ENCODE measurements at places on chromosomes 7 and 10.

DNA sequence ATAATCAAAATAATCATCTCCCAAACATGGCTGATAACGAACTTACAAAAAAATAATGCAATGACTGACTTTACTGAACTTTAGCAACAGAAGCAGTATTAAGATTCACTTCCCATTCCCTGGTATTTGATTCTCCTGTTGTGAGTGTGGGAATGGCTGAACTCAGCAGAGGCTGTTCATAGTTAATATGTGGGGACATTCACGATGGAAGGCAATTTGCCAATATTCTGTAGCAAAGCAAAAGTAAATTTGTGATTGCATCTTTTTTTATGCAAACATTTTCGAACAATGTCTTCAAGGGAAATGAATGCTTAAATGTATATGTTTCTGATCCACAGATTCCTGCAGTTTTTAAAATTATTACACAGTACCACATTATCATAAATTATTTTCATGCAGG lies 431.7 kb upstream of the KLF6 start:
- no peak for DNase-seq

DNA sequence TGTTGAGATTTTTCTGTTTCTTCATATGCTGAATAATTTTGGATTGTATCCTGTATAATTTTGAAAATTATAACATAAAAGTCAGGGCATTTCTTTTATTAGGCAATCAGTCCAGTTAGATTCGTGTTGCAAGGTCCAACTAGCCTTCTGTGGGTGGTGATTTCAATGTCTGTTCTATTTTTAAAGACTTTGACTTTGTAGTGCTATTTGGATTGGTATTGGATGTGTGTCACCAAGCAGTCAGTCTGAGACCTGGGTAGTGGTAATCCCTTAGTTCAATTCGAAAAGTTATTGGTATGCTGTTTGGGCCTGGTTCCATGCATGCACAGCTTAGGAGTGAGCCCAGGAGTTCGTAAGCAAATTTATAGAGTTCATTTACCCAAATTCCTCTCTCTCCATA lies 82.2 kb downstream of the EPDR1 start:
- no peak for DNase-seq

DNA sequence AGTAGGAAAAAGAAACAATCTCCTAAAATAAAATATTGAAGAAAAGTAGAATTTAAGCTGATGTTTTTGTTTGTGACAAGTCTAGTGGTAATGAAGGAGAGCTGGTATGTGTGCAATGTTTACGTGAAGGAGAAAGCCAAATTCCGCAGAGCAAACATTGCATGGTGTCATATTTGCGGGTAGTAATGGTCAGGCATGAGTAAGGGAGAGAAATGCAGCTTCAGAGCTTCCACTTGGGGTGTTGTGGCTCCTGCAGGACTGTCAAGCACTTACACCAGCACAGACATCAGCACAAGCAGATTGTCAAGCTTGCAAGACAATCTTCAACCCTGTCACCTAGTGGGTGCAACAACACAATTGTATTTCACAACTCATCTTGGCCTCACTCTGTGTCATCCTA lies 136.5 kb upstream of the ETV1 start:
- DNase-seq: no peak

DNA sequence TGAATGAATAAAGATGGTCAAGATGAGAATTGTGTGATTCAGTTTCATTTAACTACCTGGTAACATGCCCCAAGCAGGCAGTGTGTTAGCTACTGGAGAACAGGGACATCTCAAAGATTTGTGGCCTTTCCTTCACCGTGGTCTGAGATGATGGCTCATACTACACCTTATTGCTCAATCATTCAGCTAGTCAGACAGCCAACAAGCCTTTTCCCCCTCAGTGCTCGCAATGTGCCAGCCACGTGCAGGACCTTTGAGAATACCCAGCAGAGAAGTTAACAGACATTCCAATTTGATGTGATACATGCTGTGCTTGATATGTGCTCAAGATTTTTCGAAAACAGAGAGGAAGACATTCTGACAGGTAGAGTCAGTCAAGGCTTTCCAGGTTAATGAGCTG lies 562.8 kb downstream of the SUGCT start:
- no peak for DNase-seq

DNA sequence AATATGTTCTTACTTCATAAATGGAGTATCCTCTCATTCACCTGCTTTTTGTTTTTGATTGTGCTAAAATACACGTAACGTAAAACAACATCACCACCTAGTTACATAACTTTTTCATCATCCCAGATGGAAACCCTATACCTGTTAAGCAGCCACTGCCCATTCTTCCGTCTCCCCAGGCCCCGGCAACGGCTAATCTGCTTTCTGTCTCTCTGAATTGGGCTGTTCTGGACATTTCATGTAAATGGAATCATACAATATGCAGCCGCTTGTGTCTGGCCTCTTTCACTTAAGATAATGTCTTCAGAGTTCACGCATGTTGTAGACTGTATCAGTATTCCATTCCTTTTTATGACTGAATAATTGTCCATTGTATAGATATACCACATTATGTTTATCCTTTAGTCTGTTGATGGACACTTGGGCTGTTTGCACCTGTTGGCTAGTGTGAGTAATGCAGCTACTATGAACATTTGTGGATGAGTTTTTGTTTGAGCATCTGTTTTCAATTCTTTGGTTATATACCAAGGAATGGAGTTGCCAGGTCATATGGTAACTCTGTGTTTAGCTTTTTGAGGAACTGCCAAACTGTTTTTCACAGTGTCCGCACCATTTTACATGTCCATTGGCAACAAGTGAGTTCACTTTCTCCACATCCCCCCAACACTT lies 14.1 kb upstream of the SUN1 start:
- DNase-seq: no peak

DNA sequence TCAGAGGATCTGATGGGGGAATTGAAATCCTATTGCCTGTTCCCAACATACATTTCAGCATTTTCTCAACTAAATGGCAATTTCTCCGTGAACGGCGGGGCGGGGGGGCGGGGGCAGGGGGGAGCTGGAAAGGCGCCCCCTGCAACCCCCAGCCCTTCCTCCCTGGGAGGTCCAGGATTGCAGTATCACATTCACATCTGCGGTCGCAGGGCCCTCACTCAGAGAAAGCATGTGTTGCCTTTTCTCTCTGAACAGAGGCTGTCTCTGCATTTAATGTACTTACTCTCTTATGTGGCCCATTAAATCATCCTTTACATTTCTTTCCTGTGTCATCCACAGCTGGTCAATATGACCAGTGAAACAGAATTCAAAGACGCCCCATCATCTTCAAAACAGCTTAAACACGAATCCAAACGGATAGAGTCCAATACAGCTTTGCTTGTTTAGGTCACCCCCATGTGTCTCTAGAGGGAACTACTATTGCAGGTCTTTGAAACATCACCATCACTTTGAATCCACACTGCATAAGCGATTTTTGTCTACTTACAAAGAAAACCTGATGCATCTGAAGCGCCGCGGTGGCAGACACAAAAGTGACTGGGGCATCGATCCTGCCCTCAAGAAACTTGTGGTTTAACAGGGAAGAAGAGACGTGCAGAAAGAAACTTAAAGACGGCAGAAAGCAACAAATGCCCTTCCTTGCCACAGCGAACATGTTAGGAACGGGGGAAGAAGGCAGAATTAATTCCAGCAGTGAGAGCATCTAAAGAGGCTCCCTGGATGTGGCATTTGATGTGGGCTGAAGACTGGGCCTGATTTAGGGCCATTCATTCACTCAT lies 17.0 kb upstream of the ECHDC3 start:
- no peak for DNase-seq

GRCh38 chr10:122154545-122155366 lies 116.3 kb upstream of the BTBD16 start:
- DNase-seq: no peak
